ENCODE measurements at places on chromosomes 2 and 18.

DNA sequence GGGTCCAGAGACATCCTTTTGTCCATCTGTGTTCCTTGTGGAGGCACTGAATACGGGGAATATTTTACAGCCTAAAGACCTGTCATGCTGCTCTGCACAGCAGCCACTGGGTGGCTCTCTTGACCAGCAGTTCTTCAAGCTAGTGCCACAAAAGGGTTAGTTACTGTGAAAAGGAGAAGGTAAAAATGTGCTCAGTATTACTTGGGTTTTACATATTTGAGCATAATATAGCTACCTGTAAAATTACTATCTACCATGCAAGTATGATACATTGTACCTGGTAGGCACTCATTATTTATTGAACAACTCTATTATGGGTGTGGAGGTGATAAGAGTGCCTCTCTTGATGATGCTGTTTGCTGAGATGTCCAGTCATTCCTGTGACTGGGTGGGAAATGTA lies 23.6 kb downstream of the FZD5 start:
- peak; percentile 53 for DNase-seq

DNA sequence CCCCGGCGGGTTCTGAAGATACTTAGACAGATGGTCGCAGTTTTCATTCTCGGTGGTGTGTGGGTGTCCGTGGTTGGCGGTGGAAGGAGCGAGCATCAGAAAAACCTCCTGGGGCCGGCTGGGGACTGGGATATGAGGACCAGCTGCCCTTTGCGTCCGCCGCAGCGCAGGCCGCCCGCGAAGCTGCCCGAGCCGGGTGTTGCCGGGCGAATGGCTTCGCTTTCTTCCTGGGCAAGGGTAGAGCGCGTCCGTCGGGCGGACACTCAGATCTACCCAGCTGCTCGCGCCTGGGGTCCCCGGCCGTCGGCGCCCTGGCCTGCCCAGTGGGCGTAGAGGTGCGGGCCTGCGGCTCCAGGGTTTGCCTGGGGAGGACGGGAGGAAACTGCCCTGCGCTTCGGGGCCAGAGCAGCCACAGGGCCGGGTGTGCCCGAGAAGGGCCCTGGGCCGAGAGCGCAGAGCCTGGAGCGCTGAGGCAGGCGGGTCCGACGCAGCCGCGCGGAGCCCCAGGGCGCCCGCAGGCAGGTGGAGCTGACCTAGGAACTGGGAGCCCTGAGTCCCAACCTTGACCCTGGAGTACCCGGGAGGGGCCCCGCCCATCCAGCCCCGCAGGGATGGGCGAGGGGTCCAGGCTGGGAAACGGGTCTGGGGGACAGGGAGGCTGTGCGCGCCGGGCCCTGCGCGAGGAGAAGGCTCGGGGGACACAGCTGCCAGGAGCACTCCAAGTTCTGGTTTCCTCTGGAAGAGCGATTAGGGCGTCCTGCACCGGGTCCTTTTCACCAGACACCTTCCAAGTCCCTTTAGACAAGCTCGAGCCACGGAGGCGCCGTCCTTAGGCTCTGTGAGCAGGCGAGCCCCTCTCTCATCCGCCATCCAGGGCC lies 1.3 kb downstream of the TWIST2 start:
- no peak for DNase-seq

DNA sequence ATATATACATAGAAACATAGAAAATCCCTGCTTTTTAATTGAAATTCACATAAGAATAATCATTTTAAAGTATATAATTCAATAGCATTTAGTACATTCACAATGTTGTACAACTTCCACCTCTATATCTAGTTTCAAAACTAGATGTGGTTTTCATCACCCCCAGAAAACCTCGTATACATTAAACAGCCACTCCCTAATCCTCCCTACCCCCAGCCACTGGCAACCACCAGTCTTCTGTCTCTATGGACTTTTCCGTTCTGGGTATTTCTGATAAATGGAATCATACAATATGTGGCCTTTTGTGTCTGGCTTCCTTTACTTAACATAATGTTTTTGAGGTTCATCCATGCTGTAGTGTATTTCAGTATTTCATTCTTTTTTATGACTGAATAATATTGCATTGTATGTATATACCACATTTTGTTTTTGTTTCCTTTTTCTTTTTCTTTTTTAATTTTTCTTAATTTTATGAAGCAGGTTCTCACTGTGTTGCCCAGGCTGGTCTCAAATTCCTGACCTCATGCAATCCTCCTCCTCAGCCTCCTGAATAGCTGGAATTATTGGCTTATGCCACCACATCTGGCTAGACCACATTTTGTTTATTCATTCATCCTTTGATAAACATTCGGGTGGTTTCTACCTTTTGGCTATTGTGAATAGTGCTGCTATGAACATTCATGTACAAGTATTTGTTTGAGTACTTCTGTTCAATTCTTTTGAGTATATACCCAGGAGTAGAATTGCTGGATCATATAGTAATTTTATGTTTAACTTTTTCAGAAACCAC lies 50.6 kb upstream of the RNF152 start:
- DNase-seq = no peak

- DNase-seq = no peak
Observed at GRCh38 chr2:104914509-104914908, 60.6 kb downstream of the POU3F3 start.

DNA sequence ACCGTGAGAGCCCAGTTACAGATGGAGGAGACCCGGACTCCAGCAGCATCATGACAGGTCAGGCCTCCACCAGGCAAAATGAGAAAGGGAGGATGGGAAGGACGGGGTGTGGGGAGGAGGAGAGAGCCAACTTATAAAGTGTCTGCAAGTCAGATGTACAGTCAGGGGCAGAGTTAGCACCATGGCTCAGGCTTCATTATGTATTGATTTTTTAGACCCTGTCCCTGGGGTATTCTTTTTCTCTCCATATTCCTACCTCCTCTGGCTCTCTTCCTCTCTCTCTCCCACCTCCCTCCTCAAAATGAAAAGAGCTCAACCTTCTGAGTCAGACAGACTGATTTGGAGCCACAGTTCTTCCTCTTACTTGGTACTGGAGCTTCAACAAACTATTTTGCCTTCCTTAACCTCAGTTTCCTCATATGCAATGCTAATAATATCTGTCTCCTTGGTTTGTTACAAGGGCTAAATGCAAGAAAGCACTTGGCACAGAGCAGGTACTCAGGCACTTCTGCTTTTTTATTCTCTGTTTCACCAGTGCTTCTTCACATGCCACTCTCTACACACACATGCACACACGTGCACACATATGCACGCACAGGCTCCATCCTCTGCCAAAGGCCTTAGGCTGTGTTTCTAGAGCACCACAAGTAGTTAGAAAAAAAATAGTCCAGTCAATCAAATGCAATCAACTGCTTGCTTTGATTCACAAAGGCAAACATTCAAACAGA lies 92.3 kb upstream of the PKDCC start:
- no peak for DNase-seq

GRCh38 chr2:62724886-62725711 lies 19.6 kb downstream of the EHBP1 start:
- DNase-seq = no peak

DNA sequence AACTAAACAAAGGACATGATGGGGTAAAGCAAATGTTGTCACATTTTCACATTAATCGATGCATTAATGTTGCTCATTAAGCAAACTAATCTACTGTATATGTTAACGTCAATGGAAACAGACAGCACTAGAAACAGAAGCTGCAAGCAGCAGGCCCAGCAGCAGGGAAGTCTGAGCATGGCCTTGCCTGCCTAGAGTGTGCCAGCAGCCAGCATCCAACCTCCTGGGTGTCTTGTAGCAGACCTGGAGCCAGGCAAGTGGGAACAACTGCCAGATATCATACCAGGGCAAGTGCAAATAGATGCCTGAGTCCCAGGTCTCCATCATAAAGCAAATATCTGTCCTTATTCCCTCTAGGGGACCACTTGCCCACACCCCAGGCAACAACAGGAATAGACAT lies 319.0 kb downstream of the LRRTM1 start:
- no peak for DNase-seq

DNA sequence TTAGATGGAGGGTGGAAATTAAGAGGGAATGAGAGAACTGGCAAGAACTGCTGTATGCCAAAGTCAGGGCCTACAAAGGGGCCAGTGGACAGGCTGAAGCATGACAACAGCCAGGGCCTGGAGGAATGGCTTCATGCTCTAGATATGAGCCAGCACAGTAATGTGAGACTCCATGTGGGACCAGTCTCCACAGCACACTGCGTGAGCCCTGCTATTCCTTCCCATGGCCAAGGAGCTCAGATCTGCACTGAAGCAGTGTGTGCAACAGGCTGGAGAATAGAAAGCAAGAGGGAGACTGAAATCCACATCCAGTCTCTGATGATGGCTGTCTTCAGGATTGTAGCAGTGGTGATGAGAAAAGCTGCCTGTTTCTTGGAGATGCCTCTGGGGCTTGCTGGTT lies 162.8 kb downstream of the TPGS2 start:
- DNase-seq = no peak

DNA sequence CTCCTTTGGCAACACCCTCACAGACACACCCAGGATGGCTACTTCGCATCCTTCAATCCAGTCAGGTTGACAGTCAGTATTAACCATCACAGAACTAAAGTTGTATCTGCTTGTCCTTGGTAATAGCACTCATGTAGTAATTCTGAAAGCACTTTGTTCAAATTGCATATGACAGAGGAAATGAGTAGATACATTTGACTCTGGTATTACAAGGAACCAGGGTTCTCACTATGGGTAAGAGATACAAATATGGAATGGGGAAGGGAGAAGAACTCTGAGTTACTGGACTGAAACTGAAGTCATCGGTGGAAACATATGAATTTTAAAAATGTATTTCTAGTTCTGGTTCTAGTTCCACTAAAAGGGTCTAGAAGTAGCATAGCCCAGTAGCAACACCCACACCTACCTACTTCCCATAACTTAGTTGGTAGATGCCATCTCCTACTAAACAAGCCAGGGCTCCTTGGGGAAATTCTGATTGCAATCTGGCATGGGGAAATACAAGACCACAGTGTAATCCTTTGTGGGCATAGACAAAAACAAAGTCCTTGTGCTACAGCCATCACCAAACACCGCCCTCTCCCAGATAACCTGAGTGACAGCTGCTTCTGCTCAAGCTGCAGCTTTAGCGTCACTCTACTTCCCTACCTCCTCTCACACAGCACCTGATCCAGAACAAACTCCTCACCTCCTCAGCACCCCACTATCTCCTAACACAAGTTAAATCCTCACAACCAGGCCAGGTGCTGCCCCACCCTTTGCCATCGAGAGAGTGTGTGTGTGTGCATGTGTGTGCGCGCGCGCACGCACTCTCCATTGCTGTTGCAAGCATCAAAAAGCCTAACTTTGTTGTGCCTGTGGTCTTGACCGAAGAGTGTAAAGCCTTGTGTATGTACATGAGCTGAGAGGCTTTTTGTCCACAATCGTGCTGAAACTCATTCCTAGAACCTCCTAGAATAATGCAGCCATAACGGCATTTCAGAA lies 31.4 kb upstream of the CD226 start:
- DNase-seq = no peak

DNA sequence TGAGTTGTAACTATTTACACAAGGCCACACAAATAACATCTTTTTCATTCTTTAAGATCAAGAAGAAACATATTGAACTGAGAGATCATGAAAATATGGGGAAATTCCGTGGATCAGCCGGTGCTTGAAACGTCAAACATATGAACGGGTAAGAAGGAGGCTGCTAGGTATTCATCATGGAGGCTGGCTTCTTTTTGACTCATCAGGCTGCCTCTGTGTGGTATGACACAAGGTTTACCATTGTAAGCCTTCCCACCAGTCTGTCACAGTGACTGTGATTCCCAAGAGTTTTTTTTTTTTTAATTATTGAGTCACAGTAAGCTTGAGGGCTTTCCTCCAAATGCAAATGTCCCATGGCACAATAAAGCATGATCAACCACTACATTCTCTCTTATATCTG lies 506.9 kb downstream of the BCL11A start:
- DNase-seq = no peak

DNA sequence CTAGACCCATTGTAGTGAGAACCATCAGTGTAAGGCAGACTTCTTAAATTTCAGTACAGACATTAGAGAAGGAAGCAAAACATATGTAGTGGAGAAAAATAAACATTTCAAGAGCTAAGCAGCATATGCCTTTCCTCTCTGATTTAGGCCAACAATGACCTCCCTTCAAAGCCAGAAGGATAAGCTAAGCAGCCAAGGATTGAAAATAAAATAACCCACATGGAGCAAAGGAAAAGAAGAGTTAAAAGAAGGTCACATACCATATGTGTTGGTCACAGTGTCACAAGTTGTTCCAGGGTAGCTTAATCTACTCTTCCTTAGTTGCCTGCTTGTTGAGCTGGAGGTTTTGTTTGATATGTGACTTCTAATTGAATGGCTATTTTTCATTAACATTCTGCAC lies 15.6 kb upstream of the LAMA1 start:
- no peak for DNase-seq

DNA sequence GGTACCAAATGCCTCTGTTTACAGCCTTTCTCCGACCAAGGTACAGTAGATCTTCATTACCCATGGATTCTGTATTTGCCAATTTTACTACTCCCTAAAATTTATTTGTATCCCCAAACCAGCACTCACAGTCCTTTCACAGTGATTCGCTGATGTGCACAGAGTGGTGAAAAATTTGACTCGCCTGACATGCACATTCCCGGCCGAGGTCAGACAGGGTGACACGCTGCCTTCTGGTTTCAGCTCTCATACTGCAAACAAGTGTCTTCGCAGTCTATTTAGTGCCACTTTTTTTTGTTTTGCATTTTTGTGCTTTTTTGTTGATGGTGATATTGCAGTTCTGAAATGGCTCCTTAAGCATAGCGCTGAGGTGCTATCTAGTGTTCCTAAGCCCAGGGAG lies 71.0 kb downstream of the MAPK4 start:
- no peak for DNase-seq

DNA sequence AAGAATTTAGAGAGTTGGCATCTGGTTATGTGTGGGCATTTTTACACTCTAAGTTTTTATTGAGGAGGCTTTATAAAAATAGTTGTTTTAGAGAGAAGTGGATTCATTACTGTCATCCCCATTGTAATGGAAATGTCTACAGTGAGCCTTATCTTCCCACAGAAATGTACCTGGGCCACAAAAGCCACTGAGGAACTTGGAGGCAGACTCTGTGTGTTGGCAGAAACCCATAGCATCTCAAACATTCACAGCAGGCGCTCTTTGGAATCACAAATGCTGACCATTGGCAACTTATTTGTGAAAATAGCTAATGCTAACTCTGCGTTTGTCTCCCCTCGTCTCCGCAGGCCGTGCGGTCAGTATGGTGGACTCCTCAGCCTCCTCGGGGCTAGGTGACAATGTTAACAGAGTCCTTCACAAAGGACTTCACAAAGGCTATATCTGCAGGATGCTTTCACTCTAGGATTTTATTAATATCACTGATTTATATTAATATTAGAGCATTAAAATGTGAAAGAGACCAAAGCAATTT lies 689.1 kb upstream of the POU3F3 start:
- DNase-seq = no peak

DNA sequence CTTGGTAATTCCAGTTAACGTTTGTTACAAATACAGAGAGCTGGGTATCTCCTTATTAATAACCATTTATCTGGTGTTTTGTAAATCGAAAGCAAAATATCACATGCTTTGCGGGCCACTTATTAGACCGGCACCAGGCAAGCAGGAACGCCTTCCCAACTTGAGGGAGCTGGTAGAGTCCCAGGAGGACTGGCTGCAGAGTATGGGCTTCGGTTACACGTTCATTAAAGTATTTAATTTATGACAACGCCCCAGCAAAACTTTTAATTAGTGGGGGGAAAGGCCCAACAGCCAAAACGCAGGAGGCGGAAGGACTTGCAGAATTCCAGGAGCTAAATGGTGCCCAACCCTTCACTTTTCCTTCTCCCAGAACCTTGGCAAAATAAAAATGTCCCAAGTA lies 3.7 kb downstream of the SMAD7 start:
- DNase-seq = no peak
